NCI-H1105 (cell line): ENCODE measurements at places on chromosomes 1 and 21.

DNA sequence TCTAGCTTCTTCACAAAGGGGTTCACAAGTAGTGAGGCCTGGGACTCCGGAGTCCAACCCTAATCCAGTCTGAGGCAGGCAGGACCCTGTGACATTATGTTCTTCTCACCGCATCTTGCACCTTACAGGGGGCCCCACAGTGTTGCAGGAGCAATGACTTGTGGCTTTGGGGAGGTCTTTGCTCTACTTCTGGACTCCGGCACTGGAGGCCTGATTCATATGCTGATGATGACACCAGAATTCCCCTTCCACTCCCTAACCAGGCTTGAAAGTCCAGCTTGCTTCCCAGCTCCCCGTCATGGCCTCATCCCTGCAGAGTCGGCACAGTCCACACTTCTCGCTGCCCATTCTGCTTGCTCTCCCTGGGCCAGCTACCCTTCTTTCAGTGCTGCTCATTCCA lies 96.3 kb upstream of the SLC44A3 start:
- DNase-seq: no peak

GRCh38 chr1:50346621-50347020 lies 76.6 kb downstream of the DMRTA2 start:
- no peak for DNase-seq

DNA sequence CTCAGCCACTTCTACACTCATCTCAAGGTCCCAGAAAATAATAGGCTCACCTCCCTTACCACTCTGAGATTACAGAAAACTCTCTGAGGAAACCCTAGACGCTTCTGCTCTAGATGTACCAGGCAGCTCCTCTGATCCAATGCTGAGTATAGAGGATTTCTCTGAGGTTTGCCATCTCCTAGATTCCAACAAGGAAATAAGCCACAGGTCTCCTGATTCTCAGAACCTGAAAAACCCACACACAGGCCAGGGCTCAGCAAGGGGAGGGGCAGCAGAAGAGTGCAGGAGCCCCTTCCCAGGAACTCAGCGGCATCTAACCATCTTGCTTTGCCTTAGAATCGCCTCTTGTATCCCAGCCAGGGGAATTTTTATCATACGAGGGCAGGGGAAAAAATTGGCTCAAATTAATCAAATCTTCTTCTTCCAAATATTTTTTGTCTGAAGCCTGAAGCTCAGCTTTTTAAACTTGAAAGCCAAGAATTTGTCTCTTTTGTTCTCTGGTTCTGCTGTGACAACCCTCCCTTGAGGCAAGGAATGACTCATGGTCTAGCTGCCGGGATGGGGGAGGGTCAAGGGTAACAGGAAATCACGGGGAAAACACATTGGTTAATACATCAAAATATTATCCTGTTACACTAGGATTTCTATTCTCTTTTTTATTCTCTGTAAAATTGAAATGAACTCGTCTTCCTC lies 30.8 kb downstream of the GORAB start:
- DNase-seq: no peak

DNA sequence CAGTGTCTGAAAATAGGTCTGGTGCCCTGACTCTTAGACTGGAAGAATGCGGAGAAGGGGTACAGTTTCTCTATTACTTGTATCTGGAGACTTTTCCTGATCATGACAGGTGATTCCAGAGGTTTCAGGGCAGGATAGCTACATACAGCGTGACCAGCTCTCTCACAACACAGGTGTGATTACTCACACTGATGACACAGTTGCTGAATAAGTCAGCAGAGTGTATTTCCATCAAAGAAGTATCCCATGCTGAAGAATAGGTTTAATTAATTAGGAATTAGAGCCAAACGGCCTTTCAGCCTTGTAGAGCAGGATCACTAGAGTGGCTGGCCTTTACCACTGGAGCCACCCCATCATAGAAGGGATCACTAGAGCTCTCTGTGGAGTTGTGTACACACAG lies 298.6 kb downstream of the LMX1A start:
- DNase-seq: no peak

DNA sequence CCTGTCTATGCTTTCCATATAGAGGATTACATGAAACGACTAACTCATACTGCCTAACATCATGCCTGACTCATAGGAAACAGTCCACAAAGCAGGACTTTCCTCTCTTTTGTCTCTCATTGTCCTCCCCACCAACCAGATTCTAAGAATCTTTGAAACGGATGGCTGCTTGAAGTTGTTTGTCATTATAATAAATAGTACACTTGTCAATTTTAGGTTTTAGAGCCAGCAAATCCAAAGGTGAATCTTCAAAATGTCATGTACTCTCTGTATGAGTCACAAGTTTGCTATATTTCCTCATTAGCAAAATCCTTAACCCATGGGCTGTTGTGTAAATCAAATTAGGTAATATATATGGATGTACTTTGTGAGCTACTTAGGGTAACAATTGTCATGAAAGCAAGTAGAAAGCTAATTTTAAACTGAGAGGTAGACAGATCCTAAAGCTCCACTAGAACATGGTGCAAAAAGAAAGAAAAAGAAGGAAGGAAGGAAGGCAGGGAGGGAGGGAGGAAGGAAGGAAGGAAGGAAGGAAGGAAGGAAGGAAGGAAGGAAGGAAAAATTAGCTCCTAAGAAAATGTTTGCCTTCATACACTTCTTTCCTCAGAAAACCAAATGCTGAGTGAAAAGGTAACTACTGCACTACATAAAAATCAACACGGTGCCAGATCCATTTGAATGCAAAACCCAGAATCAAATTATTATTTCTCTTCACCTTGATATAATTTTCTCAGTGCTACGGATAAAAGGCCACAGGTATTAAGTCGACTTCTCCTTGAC lies 129.5 kb upstream of the PRMT6 start:
- DNase-seq: no peak

DNA sequence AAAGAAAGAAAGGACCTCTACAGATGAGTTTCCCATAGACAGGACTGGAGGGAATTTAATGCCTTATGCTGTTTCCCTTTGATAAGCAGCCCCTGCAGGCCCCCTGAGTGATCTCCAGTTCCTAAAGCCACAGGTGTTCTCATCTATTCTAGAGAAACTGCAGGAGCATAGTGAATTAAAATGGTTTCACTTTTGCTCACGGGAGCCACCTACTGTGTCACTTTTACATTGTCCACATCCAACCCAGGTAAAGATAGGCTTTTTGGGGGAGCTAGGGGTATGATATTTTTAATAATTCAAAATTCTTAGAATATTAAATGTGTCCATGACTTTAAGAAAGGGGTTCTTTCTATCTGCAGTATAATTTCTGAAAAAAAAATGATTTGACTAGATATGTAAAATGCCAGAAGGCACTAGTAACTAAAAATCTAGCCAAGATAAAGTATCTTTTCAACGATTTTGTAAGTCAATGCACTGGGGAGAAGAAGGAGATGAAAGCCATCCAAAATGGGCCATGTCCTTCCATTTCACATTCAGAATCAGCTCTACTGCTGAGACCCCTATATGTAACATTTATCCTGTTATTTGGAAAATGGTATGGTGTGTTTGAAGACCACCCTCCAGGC lies 267.3 kb upstream of the DUSP10 start:
- DNase-seq: no peak

- no peak for DNase-seq
Observed at GRCh38 chr1:232011961-232012360, 385.4 kb downstream of the DISC1 start.

GRCh38 chr21:46551636-46552241 lies 53.1 kb downstream of the S100B start:
- no peak for DNase-seq

DNA sequence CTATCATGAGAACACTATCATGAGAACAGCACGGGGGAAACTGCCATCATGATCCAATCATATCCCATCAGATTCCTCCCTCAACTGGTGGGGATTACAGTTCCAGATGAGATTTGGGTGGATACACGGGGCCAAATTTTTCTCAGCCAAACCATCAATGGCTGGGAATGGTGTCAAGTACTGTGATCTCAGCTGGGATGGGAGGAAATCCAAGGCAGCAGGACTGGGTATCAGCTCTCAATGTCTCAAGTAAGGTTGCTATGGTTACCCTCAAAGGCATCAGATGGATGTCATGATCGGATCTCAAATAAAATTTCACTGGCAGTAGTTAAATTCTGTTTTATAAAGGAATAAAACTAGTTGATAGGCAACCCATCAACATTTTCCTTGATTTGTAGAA lies 399.0 kb downstream of the KCNT2 start:
- no peak for DNase-seq

DNA sequence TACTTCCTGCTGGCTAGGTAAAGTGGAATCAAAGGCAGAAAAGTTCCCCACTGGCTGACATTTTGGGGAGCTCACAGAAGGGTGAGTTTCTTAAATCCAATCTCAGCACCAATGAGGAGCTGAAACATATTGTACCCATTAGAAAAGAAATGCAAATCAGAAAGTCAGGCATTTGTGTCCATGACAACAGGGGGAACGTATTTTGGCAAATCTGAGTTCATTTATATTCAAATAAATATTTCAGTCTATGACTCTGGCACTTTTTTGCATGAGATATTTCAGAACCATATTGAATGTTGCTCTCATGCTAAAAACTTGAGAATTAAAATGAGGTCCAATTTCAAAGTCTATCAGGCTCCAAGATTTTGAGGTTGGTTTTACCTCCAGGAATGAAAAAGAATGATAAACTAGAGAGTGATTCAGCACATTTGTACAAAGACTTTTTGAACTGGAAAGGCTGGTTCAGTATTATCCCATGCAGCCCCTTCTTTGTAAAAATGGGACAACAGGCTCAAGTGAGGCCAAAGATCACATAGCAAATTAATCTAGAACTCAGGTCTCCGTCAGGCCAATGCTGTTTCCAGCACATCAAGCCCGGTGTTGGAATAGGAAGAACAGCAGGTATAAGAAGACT lies 202.2 kb downstream of the RRAGC start:
- DNase-seq: no peak
